ENCODE measurements at places on chromosomes 11 and 22.

GRCh38 chr22:44497218-44497904 lies 672 bp downstream of the RTL6 start:
- peak; percentile 33 for DNase-seq

DNA sequence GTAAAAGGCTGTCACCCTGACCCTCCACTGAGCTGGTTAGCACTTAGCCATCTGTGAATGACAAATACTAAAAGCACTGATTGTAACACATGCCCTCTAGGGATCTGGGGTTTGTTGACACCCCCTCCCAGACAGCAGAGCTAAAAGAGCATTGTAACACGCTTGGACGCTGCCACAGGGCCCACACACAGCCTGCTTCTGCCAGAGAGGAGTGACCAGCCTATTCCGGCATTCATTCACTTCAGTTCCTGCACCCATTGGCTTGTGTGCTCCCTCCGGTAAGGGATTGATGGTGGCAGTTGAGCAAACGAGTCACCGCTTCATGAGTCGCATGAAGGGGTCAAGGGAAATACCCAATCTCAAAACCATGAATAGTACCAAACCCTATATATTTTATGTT lies 15.8 kb downstream of the OR10D3 start:
- DNase-seq, result no peak

GRCh38 chr22:24578355-24579257 lies 14.3 kb downstream of the LRRC75B start:
- DNase-seq, result no peak

DNA sequence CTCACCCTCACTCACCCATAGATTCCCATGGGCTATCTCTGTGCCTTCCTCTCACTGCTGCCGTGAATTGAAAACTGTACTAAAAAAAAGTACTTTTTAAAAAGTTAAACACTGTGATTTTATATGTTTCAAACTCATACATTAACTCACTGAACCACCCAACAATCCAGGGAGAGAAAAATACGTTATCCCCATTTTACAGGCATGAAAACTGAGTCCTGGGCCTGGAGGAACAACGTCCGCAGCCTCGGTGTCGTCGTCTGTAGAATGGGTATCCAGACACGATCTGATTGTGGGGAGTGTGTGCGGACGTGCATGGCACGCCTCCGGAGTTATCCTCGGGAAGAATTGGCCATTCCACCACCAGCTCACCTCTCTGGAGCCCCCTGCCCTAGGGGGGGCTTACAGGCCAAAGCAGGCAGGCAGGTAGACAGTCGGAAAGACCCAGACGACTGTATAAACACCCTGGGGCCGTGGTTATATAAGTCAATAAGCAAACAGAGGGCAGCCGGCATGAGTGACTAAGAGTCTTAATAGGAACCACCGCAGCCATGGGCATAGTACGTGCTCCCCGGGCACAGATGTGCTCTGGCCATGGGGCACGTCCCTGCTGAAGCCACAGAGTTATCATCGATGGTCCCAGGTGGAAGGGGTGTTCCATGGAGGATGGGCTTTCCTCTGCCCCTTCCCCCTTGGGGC lies 7.1 kb upstream of the PDGFB start:
- no peak for DNase-seq

DNA sequence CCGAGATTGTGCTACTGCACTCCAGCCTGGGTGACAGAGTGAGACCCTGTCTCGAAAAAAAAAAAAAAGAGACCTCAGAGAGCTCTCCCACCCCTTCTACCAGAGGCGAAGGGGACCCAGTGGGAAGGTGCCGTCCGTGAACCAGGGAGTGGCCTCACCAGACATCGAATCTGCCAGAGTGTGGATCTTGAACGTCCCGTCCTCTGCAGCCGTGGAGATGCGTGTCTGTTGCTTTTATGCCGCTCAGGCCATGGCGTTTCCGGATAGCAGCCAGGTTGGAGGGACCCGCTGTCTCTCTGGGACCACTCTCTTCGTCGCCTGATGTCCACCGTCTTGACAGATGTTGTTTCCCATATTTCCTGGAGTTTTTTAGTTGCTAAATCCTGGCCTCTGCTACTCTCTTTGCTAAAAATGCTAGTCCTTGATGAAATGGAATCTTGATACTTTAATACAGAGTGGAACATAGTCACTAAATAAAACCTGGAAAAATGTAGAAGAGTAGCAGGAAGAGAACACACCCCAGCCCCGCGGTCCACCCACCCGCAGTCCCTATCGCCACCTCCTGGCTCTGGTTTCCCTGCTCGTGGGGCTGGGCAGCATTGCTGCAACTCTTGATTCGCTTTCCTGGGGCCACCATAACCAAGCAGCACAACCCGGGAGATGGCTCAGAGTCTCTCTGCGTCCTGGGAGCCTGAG lies 12.0 kb upstream of the MUC6 start:
- DNase-seq, result no peak

GRCh38 chr11:76288166-76288980 lies 82.1 kb upstream of the WNT11 start:
- DNase-seq, result no peak

- DNase-seq, result no peak
These were observed 1231.6 kb downstream of the TBC1D22A start for GRCh38 chr22:47994045-47994444.

DNA sequence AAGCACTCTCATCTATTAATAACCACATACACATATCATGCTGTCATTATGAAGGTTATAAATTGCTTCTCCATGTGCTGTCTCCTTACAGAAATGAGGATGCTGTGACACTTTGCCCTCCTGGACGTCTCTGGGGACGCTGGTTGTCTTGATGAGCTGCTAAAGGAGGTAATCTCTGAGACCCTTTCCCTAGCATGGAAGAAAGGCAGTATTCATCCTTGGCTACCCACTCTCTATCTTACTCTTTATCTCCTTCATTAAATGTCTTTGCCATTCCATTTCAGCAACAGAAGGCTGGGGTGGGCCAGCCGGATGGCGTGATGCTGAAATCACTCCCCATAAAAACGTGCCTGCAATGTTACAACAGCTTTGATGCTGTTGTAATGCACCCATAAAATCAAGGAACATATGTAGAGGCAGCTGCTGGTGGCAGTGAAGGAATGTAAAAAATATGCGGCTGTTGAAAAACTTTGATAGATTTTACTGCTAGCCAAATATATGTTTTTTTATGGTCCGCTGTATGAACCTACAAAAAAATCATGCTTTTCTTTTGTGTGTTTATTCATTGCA lies 715.1 kb upstream of the API5 start:
- no peak for DNase-seq

GRCh38 chr11:107741044-107741823 lies 29.4 kb upstream of the SLN start:
- peak; percentile 69 for DNase-seq

DNA sequence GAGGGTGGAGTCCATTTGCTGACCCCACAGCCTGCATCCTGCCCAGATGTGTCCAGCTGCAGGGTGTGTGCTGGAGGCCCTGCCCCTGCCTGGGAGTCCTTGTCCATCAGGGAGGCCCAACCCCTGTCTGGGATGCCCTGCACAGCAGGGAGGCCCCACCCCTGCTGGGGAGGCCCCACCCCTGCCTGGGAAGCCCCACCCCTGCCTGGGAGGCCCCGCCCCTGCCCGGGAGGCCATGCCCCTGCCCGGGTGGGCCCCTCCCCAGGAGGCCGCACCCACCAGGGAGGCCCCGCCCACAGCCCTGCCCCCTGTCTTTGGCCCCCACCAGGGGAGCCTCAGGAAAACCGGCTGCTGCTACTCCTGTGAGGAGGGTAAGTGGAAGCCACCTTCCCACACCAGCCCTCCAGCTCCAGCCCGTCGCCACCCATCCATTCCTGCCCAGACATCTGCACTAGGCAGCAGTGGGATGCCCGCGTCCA lies 37.2 kb downstream of the MUC5B start:
- peak; percentile 13 for DNase-seq

GRCh38 chr11:24289301-24289700 lies 207.6 kb upstream of the LUZP2 start:
- no peak for DNase-seq

DNA sequence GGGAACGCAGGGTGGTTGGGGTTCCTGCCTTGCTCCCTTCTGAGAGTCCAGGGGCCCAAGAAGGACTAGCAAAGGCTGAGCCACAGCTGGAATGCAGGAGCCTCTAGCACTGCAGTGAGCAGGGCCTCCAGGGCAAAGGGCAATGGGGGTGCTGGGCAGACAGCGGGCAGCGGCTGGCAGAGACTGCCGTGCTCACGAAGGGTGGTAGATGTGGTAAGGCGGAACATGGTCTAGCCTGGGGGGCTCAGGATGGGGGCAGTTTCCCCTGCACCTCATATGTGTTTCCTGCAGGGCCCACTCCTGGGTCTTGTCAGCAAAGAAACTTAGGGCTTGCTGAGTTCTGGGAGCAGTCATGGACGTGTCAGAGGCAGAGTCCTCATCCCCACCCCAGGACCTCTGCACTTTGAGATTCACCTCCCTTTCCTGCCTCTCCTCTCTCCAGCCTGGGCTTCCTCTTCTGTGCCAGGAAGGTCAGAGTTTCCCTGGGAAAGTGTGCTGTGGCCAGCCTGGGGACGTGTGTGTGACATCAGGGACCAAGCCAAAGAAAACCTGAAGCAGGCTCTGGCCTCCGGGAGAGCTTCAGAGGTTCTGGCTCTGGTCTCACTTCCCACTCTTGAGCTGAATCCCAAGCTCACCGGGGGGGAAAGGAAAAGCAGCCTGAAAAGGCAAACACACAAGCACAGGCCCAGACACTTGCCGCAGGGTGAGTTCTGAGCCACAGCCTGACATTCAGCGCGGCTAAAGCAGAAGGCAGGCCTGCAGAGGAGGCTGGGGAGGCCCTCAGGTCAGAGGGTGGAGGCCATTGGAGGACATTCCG lies 4.4 kb downstream of the MOGAT2 start:
- peak; percentile 8 for DNase-seq

DNA sequence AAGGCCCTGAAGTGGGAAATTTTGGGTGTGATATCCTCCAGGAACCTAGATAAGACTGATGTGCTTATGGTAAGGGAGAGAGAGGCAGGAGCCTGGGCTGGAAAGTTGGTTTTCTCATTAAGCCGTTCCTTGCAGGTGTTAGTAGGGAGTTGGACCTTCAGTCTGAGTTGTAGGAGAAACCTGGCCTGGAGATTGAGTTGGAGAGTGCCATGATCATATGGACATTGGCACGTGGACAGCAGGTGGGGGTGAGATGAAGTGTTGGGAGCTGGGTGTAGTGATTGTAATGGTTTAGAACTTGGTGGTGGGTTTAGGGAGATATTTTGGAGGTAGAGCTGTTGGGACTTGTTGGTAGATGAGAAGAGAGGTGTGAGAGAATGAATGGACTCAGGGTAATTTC lies 4.9 kb downstream of the PPP6R2 start:
- no peak for DNase-seq
